ENCODE measurements at places on chromosomes 5 and 9.

DNA sequence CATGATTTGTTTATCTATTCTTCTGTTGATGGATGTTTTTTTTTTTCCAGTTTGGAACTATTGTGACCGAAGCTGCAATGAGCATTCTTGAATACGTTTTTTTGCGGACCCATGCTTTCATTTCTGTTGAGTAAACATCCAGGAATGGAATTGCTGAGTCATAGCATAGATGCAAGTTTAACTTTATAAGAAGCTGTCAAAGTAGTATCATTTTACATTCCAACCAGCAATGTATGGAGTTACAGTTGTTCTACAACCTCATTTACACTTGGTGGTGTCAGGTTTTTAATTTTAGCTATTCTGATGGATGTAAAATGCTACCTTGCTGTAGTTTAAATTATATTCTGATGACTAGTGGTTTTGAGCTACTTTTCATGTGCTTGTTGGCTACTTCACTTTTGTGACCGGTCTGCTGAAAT lies 49.0 kb downstream of the NPR3 start:
- DNase-seq = no peak

DNA sequence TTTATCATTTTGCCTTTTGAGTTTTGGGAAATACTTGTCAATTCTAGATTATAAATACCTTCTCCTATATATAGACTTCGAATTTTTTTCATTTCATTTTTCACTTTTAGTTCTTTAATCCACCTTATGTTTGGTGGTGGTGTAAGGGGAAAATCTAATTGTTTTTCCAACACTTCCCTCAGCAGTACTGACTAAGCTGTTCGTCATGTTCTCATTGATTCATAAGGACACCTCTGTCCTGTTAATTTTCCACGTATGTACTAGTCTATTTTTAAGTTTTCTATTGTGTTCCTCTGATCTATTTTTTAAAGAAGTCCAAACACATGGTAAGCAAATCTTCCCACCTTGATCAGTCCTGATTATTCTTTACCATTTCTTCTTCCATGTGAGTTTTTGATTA lies 254.2 kb downstream of the SYK start:
- no peak for DNase-seq

DNA sequence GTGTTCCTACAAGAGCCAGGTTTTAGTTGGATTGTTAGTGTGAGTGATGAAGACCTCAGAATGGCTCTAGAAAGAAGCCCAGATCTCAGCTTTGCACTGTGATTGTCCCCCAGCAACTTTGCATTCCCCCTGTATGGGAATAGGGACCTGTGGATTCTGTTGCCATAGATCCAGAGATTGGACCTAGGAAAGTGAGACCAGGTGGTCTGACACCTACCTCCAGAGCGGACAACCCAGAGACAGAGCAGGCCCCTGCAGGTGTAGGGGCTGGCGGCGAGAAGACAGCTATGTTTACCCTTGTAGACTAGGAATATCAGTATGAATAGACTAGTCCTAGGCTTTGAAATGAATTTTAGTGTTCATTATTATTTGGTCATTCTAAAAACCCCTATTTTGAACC lies 53.6 kb downstream of the IRF1 start:
- DNase-seq = no peak

GRCh38 chr9:80926611-80927010 lies 762.7 kb downstream of the TLE1 start:
- DNase-seq = no peak

- no peak for DNase-seq
Observed at GRCh38 chr5:137470111-137470920, 28.8 kb downstream of the SPOCK1 start.

DNA sequence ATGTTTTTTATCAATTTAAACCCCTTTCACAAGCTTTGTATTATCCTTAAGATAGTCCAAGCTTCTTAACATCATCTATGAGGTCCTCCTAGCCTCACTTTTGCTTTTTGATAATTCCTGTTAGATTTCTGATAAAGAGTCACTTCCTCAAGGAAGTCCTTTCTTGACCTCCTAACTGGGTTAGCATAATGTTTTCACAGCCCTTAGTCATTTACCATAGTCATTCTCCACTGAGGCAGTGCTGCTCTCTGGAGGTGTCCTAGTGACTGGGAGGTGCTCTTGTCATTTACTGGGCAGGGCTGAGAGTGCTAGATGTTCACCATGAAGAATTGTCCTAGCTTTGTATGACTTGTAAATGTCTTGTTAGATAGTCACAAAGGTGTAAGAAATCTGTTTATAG lies 26.4 kb downstream of the TNPO1 start:
- DNase-seq = no peak

- DNase-seq = no peak
Observed at GRCh38 chr5:138552657-138553056, 9.6 kb upstream of the ETF1 start.
